Right lung (tissue), 10 donors: ENCODE measurements at places on chromosomes 16 and 17. TPM values are rescaled to one million over a fixed set of nuclear protein-coding genes. Genes with fewer than 3 reads are reported as not detected.

DNA sequence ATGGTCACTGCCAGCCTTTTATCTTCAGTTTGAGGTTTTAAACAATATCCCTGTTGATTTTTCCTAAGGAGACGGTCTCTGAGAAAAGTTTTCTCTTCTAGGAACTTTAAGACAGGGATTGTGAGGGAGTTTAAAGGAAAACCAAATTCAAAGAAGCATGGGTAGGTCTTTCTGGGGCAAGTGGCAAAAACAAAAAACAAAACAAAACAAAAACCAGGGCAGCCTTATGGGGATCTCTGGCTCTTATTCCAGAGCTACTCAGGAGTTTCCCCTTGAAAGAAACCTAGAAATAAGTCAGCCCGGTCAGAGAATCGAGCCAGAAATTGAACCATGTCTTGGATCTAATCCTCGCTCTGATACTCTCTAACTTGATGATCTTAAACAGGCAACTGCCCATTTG lies 424.5 kb downstream of the GRIN2A start:
- no peak for DNase-seq

- DNase-seq: no peak
Observed at GRCh38 chr16:66713076-66713475, 16.5 kb upstream of the CMTM4 start.

DNA sequence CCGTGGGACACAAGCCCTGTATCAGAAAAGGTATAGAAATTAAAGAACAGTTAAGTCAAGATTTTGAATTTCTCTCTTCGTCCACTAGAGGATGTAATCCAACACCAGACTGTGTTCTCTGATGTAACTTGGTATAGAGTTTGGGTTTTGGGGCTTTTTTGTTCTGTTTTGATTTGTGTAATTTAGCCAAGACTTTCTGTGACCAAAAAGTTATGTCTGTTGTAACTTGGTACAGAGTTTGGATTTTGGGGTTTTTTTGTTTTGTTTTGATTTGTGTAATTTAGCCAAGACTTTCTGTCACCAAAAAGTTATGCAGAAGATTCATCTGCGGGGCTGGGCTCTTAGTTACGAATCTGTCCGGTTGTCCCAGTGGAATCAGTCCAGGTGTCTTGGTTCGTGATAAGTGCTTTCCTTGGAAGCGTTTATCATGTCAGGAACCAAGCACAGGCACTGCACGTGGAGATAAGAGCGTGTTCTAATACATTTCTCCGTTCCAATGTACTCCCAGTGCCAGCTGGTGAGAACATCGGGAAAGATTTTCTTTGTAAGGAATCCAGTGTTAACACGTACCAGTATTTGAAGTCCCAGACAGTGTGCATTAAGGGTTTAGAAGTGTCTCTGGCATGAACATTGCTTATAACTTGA lies 44.1 kb upstream of the SEC14L1 start:
- no peak for DNase-seq

CES5A gene
- 0.09 TPM for polyA plus RNA-seq

GDPD3 gene
- 15.6 TPM for polyA plus RNA-seq

IRX6 gene
- 10.1 TPM for polyA plus RNA-seq
